ENCODE measurements at places on chromosomes 6 and 20.

DNA sequence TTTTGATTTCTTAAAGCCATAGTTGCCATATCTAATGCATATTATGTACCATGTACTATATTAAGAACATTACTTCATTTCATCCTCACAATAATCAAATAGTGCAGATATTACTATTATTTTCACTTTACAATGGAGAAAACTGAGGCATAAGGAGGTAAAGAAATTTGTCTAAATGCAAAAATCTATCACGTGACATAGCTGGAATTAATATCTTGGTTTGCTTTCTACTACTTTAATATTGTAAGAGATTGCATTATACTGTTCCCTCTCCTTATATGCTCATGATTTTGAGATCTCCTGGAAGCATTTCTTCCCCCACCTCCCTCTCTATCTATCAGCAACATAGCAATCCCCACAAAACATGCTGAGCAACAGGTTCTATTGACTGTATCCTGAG is 330.8 kb upstream of the SPTLC3 start:
- DNase-seq: no peak

DNA sequence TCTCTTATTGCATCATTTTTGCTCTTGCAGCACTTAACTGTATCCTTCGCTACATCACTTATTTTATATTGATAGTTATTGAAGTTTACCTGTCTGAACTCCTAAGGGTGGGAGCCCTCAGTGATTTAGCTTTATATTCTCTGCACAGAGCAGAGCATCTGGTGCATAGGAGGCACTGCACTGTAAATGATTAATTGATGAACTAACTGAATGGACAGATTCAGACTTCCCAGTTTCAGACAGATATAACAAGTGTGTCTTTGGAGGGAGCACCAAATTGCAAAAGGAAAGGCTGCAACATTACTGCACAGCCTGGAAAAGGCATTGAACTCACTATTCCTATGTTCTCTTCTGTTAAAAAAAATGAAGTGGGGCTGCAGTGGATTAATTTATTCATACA is 160.3 kb downstream of the EDN1 start:
- no peak for DNase-seq

DNA sequence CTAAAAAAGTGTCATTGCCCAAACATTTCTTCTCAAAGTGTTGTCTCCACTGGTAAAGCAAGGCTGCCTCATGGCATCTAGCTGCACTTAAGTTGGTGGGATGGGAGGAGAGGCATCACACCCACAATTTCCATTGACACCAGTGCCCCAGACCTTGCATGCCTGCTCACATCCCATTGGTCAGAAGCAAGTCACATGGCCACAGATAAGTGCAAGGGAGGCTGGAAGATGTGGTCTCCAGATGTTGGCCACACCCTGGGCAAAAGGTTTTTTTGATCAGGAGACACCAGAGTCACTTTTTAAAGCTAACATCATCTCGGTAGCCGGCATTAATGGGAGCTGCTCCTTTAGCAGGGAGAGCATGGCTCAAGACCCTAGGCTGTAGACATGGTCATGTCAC is 157.1 kb upstream of the CST7 start:
- DNase-seq: no peak

- peak; percentile 15 for DNase-seq
Observed at GRCh38 chr6:87832025-87832825, 130.2 kb upstream of the AKIRIN2 start.

GRCh38 chr6:141248021-141248799 is 884.5 kb upstream of the GJE1 start:
- DNase-seq: no peak

- no peak for DNase-seq
Observed at GRCh38 chr6:5014072-5014561, 10.3 kb upstream of the RPP40 start.

DNA sequence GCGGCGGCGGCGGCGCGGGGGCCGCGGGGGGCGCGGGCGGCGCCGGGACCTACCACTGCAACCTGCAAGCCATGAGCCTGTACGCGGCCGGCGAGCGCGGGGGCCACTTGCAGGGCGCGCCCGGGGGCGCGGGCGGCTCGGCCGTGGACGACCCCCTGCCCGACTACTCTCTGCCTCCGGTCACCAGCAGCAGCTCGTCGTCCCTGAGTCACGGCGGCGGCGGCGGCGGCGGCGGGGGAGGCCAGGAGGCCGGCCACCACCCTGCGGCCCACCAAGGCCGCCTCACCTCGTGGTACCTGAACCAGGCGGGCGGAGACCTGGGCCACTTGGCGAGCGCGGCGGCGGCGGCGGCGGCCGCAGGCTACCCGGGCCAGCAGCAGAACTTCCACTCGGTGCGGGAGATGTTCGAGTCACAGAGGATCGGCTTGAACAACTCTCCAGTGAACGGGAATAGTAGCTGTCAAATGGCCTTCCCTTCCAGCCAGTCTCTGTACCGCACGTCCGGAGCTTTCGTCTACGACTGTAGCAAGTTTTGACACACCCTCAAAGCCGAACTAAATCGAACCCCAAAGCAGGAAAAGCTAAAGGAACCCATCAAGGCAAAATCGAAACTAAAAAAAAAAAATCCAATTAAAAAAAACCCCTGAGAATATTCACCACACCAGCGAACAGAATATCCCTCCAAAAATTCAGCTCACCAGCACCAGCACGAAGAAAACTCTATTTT is 2.0 kb downstream of the FOXC1 start:
- no peak for DNase-seq

DNA sequence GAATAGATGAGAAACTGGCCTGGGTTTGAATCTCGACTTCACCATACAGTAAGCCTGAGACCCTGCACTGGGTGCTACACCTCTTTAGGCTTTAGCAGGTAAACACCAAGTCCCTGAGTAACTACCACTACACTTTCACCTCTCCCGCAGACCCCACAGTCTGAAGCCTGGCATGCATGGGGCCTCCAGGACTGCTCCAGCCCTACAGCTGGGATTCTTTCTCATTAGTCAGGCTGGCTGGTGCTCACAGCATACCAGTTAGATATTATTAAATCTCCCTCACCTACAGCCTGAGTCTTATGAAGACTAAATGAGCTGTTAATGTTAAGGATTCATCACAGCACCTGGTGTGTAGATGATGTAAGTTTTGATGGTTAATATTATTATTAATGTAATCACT is 388.7 kb downstream of the ARHGAP18 start:
- no peak for DNase-seq

DNA sequence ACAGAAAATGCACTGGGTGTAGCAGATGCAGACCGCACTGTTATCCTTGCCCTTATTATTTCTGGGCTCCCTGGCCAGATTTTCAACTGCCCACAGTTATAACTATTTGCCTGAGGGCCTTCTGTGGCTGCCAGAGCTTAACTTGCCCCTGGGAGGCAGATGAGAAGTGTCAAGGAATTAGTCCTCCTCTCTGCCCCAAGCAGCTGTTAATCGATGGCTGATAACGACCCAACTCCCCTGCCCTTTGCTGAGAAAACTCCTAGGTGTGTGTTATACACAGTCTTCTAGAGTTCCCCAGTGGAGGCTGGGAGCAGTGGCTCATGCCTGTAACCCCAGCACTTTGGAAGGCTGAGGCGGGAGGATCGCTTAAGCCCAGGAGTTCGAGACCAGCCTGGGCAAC is 44.4 kb upstream of the SHLD1 start:
- no peak for DNase-seq

- DNase-seq: no peak
Observed at GRCh38 chr6:12353731-12354130, 63.6 kb downstream of the EDN1 start.

- no peak for DNase-seq
Observed at GRCh38 chr6:13295576-13295975, 32.8 kb downstream of the TBC1D7 start.

DNA sequence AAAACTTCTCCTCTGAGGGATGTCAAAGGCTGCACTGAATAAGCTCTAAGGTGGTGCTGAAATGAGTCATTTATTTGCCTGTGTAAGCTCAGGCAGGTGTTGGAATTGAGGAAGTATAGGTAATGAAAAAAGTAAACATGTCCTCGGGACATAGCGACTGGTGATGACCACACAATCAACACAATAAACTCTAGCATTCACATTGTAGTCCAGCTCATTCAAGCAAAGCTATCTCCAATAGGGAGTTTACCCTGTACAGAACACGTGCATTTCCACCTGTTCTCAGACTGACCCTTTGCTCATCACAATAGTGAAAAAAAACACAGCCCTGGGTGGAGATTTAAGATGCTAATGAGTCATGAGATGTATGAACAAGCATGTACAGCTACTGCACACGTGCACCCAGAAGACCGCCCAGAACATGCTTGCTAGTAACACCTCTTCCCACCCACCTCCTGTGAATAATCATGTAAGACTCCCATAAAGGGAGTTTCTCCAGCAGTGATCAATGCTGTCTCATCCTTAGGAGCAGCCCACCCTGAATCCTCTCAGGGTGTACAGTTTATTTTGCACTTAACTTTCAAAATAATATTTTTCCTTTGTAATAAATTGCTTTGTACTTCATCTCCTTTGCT is 33.0 kb upstream of the POU5F1 start:
- DNase-seq: peak; percentile 53

DNA sequence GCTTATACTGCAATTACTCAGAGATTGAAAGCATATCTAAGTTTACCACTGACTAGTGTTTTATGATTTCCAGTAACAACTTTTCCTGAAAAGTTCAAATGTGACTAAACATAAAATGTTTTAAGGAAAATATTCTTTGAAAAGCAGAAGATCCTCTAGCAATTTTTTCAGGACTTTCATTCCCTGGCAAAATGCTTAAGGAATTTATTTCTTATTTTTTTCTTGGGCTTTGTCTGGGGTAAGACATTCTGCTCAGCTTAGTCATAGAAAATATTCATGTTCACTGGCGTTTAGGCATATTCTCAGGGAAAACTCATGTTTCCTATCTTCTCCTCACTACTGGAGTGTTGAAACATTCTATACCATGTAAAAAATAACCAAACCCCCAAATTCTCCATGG is 235.3 kb upstream of the CEP162 start:
- no peak for DNase-seq

- no peak for DNase-seq
Observed at GRCh38 chr6:147986846-147987245, 355.8 kb upstream of the SASH1 start.

GRCh38 chr6:228881-229651 is 63.2 kb upstream of the DUSP22 start:
- no peak for DNase-seq

Data from germinal center (tissue), 1 donor.